Motor neuron (in vitro differentiated cells): ENCODE measurements at places on chromosomes 3 and 15.

DNA sequence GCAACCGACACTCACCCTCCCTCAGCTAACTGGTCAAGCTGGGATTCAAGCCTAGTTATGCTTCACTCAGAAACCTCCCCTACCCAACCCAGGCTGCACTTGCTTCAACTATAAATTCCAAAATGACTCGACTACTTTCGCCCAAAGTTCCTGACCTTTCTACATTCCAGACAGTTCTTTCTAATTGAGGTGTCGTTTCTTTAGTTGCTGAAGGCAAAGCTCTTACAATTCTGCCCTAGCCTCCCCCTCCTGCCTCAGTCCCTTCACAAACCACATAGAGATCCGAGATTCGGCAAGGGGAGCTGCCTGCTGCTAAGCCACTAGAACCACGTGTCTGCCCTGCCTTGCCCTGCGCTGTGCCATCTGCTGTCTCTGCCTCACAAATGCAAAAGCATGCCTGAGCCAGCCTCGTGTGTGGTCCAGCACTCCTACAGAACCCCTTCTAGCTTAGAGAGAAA is 74.7 kb upstream of the SH3GL3 start:
- ATAC-seq, result peak; percentile 76

DNA sequence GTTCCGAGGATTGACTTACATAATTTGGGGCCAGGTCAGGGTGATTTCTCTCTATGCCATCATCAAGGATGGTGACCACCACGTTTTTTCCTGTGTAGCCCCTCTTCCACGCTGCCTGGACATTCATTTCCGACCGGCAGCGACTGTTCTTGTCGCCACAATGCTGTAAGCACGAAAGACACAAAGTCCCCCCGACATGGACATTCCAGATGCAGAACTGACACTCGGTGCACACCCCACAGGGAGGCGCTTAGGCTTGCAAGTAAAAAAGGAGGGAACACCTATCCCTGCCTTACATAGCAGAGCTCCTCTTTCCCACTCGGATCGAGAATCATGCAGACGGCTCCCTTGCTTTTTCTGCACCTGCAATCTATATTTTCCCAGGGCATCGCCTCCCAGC is 58.2 kb downstream of the PCSK6 start:
- ATAC-seq, result no peak

GRCh38 chr15:40471105-40471807 is 472 bp downstream of the CHST14 start:
- ATAC-seq, result peak; percentile 27

DNA sequence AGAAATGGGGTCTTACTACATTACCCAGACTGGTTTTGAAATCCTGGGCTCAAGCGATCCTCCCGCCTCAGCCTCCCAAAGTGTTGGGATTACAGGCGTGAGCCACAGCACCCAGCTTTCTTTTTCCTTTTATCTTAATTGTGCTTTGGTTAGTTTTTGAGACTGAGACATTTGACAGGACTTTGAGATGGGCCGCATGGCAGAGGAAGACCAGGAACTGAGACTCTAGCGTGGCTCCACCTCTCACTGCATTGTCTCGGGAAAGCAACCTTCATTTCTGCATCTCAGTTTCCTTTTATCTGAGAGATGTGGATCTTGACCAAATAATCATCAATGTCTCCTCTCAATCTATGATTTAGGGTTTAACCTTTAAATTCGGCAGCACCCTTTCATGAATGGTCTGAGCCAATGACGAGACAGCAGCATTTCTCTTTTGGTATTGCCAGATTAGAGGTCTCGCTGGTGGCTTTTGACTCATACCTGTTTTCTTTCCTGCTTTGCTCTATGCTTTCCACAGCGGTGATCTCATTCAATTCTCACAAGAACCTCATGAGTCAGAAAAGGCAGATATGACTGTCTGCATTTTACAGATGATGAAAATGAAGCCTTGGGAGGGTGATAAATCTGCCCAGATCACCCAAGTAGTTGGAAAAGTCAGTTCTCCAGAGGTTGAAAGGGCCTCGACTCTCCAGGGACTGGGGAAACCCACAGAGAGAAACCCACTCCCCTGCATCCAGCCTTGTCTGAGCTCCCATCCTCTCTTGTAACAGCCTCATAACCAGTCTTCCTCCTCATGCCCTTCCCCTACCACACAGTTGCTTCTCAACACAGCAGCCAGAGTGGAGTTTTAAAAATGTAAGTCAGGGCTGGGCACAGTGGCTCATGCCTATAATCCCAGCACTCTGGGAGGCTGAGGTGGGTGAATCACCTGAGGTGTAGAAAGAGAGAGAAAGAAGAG is 84.8 kb upstream of the FOXB1 start:
- ATAC-seq, result no peak

GRCh38 chr3:299590-300301 is 103.2 kb downstream of the CHL1 start:
- ATAC-seq, result no peak

GRCh38 chr15:67230504-67230903 is 24.0 kb downstream of the AAGAB start:
- no peak for ATAC-seq

GRCh38 chr3:107062787-107063186 is 314.5 kb upstream of the CCDC54 start:
- ATAC-seq, result no peak

DNA sequence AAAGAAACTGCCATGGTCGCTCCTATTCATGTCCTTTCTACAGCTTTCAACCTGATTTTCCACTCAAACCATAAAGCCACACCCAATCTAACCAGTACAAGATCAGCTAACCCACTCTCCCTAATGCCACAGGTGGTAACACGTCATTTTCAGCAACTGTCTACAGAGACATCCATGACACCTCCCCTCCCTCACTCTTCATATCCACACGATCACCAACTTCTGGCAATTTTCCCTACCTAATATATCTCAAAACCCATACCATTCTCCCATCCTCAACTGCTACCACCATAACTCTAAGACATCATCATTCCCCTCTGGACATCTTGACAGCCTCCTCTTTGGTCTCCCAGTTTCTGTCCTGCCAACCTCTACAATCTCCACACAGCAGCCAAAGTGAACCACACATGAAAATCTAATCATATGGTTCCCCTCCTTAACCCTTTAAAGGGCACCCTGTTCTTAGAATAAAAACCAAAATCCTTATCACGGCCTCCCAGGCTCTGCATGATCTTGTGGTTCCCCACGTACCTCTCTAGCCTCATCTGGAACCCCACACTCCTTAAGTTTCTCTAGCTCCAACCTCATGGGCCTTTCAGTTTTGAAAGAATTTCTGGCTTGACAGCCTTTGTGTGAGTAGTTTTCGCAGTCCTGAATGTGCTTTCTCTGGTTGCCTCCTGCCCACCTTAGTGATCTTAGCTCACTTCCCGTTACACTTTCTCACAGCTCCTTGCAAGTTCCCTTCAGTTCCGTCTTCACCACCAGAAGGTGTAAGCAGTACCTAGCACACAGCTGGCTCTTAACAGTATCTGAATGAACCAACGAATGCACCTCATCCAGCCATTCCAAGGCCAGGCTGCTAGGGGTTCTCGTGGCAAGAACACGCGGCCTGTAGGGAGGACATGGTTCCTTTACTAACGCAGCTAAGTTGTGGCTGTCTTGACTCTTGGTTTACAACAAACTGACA is 33.4 kb downstream of the SPINK8 start:
- ATAC-seq, result no peak

DNA sequence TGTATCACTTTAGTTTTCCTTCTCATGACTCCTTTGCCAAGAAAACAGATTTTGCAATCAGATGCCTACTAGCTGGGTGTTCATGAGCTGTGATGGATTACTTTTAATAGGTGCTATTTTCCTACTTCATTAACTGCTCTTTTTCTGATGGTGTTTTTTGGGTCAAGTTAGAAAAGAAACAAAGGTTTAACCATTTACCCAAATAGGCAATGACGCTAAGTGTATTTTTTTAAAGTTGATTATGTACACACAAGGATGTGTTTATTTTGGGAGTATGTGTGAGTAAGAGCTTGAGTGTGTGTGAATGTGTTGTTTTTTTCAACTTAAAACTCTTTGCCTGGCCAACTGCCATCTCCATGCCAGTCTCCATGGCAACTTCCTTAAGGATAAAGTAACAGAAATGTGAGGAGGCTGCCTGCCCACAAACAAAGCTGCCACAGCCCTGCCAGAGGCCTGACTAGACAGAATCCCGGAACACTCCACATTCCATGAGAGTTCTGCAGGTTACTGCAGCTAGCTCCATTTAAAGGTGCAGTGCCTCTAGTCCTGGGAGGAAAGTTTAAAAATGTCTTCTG is 215.6 kb upstream of the RBMS3 start:
- peak; percentile 98 for ATAC-seq

GRCh38 chr3:169339386-169339785 is 324.1 kb downstream of the MECOM start:
- ATAC-seq, result no peak

GRCh38 chr3:21729888-21730459 is 21.0 kb downstream of the ZNF385D start:
- no peak for ATAC-seq

DNA sequence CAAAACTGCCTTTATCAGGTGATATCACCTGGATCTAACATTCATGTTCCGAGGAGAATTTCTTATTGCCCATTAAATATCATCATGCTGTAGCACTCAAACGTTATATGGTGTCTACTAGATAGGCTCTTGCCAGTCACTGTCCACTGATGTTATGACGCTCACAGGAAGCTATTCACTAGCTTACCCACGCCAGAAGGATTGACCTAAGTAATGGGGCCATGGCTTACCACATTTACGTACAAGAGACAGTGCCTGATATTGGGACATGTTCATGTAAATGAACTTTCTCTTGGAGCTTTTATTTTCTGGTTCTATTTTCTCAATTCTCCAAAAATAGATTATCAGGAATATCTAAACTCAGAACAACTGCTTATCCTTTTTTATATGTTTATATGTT is 91.7 kb upstream of the NAALADL2 start:
- ATAC-seq, result no peak

DNA sequence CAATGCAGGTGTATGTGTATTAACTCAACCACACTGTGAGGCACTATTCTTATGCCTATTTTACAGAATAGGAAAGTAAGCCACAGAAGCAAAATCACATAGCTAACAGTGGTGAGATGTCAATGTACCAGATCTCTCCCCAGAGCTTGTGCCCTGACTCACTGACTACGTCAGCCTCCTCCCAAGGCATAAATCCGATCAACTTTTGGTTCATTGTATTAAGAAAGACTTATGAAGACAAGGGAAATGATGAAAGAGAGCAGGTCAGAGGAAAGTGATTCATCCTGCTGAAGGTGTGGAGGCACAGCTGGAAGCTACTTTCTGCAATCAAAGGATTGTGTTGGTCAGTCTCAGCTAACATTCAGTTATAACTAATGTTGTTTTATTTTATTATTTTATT is 33.0 kb upstream of the SV2B start:
- ATAC-seq, result peak; percentile 83

DNA sequence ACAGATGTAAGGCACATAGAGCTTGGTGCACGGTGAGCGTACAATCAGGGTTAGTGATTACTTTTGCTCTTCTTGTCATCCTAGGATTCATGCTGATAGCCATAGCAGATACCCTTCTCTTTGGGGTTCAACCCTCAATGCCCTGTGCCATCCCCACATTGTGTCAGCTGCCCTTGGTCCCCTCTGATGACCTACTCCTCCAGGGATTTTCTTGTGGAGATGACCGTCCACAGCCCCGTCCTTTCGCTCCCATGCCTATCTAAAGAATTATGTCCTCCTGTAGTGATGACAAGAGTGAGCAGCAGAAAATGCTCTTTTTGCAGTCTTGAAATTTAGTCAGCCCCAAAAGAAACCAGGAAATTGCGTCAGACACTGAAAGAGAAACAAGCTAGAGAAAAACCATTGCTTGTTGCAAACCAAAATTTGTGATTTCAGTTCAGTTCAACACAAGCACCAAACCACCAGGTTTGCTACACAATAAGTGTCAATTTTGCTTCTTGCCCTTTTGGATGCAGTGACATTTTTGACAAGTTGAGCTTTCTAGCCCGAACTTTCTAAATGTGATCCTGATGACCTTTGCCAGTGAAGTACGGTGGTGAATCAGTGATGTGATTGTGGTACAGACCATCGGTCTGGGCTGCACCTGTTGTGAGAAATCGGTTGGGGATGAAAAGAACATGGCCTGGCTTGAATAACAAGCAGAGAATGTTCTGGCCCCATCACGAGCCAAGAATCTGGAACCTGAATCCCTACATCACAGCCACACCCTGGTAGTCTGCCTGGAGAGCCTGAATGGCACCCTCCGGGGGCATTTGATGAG is 41.3 kb downstream of the CMTM7 start:
- ATAC-seq, result no peak

DNA sequence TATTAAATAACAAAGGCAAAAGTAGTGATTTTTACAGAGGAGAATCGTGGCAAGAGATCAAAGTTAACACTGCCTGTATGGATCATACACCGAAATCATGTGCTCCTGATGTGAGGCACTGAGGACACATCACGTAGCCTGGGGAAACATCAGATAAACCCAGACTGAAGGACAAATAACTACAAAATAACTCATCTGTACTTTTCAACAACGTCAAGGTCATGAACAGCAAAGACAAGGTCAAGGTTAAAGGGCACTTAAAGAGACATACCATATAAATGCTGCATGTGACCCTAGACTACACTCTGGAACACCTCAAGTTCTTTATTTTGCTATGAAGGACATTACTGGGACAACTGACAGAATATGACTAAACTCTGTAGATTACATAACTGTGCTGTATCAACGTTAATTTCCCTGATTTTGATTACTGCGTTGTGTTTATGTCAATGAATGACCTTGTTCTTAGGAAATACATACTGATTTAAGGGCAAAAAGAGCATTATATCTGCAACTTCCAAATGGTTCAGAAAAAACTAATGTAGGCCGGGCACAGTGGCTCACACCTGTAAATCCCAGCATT is 48.1 kb downstream of the CHSY1 start:
- no peak for ATAC-seq

DNA sequence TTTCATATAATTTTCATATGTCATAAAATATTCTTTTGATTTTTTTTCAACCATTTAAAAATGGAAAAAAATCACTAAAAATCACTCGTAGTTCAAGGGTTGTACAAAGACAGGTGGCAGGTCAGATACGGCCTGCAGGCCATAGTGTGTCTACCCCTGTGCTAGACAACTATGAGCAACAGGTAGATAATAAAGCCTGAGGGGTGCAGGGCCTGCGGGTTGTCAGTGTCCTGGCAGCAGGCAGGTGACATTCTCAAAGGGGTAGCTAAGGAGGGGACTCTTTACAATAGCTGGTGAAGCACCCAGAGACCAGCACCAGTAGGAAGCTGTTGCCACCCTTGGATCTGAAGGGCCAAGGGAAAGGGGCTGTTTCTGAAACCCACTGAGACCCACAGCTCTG is 34.4 kb downstream of the MINAR1 start:
- ATAC-seq, result no peak

- no peak for ATAC-seq
Measured at GRCh38 chr3:187211532-187212195, 14.4 kb downstream of the RTP1 start.

DNA sequence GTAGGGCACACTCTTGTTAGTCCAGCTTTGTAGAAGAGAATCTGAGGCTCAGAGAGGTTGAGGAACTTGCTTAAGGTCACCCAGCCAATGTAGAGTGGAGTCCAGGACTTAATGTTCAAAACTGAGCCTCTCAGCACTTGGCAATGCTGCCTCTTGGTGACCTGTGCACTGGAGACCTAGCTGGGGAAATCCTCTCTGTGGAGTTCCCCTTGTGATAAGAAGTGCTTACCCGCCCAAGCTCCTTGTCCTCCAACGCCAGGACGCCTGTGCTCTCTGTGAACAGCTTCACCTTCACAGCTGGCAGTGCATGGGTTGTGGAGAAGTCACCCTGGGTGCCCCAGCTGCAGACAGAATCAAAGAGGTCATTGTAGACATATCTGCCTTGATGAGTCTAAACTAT is 219.1 kb upstream of the FEZF2 start:
- ATAC-seq, result no peak

GRCh38 chr15:30984542-30984941 is 6.9 kb downstream of the MTMR10 start:
- ATAC-seq, result peak; percentile 63

- ATAC-seq, result no peak
Measured at GRCh38 chr15:66778716-66779115, 76.7 kb downstream of the SMAD6 start.
